ENCODE measurements at places on chromosomes 4 and X.

DNA sequence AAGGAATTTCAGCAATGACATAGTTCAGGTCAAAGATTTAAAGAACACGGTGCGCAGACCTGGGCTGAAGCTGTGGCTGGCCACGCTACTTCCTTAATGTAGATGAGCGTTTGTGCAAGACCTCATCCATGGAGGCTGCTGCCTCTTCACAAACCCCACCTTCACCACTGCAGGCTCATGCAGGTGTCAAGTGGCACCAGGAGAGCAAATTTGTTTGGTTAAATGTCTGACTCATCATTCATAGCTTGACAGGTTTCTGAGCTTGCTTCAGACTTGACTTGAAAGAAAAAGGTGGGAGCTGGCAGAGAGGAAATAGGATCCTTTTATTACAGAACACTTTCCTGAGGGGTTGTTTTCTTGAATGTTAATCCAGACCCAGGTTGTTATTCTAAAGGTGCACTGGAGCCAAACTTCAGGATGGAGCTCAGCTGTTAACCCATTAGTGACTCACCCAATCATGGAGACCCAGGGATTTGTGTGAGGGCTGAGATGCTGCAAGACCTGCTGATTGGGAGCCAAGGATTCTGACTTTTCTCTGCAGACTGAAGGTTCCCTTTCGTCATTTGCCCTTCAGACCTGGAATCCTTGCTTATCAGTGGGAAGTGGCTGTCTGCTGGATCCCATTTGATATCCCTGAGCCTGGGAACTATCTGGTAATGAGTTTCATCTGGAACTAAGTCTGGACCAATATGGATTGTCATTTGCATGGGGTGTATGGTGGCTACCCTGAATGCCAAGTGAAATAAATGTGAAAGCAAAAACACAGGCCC, 315.3 kb downstream of the PTTG2 start:
- no peak for DNase-seq

DNA sequence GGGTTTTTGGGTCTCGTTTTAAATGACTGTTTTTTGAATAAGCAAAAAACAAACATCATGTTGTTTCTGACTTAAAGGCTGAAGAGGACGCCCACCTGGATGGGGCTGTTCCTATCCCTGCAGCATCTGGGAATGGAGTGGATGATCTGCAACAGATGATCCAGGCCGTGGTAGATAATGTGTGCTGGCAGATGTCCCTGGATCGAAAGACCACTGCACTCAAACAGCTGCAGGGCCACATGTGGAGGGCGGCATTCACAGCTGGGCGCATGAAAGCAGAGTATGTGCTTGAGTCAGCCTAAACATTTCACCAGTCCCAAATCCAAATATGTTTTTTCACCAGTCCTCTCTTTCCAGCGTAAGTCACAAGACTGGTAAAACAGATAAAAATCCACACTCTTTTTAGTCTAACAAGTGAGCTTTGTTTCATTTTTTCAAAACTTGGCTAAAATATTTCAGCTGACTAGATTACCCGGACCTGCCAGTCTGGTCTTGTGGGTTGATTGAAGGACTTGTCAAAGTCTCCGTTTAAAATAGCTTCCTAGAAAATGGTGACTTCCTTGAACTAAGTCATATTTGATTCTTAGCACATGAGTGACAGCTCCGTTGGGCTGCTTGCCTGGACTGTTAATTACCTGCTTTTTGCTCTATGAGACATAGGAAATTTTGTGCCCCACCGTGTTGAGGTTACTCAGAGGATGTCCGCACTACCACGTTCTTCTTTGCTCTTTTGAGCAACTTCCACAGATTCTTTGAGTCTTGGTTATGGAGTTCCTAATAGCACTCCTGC, 20.8 kb downstream of the ENOPH1 start:
- DNase-seq = no peak

- no peak for DNase-seq
Observed at GRCh38 chrX:153857348-153857903, 27.1 kb upstream of the PDZD4 start.

- no peak for DNase-seq
Observed at GRCh38 chrX:7828594-7828993, 14.4 kb upstream of the VCX start.

GRCh38 chrX:20521222-20521621, 254.5 kb upstream of the RPS6KA3 start:
- no peak for DNase-seq

- no peak for DNase-seq
Observed at GRCh38 chr4:66328803-66329574, 658.7 kb upstream of the EPHA5 start.

DNA sequence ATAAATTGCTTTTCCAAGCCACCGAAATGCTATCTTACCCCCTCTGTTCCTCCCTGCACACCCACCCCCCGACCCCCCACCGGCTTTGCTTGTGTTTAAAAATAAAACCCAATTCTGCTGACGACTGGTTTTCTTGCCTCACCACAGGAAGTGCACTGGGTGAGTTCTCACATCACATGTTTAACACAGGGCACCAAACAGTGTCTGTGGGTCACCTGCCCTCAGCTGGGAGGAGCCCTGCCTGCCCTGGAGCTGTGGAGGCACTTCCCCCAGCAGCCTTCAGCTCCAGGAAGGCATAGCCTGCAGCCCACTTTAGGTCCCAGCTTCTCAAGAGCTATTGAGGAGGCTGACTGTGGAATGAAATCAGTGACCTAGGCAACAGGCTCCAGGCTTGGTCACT, 8.8 kb downstream of the TMEM255A start:
- no peak for DNase-seq

DNA sequence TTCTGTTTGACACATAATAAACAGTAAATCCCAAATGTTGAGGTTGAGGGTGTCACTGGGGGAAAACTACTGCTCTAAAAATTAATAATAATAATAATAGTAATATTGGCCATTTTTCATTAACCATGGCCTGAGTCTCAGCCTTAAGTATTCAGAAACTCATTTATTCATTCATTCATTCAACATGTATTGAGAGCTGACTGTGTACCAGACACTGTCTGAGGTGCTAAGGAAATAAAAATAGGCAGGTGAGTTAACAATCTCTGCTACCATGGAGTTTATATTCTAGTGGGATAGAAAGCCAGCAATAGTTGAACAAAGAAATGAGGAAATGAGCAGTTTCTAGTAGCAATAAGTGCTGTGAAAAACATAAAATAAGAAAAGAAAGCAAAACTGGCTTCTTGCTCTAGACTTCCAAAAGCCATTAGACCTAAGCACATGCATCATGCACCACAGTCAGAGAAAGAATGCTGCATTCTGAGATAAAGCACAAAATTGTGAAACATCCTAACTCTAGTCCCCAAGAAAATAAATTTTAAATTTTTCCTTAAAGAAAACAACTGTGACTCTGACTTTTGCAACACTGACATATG, 278.7 kb downstream of the RCHY1 start:
- no peak for DNase-seq

DNA sequence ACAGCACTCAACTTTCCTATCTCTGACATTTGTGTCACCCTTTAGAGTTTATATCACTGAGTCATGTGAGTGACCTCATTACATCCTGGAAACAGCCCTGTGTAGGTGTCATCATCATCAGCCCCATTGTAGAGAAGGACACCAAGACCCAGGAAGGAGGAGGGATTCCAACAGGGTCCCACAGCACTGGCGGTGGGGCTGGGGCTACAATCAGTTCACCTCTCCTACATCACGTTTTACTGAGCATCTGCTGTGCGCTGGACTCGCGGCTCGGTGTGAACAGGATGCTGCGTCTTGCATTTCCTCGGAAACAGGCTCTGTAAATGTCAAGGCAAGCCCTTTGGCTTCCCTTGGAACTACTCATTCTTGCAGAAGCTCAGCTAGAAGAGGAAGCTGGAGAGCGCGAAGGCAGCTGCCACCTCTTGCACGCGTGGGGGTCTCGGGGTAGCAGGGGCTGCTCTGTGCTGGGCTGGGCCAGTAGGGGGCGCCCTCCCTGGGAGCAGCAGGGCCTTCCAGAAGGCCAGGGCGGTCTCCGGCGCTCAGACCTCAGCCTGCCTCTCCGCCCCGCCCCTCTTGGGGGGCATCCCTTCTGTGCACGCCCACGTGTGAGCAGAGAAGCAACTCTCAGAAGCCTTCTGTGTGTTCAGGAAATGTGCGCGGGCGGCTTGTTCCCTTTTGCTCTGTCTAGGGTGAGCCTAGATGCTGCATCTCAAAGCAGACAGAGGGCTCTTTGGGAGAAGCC, 29.0 kb downstream of the REELD1 start:
- no peak for DNase-seq

- no peak for DNase-seq
Observed at GRCh38 chr4:182267048-182267447, 23.8 kb downstream of the TENM3 start.

- DNase-seq = no peak
Observed at GRCh38 chrX:25277574-25277973, 261.8 kb upstream of the ARX start.

- DNase-seq = no peak
Observed at GRCh38 chr4:48180234-48180633, 46.2 kb upstream of the TXK start.

- no peak for DNase-seq
Observed at GRCh38 chr4:86450861-86451260, 91.0 kb upstream of the MAPK10 start.

DNA sequence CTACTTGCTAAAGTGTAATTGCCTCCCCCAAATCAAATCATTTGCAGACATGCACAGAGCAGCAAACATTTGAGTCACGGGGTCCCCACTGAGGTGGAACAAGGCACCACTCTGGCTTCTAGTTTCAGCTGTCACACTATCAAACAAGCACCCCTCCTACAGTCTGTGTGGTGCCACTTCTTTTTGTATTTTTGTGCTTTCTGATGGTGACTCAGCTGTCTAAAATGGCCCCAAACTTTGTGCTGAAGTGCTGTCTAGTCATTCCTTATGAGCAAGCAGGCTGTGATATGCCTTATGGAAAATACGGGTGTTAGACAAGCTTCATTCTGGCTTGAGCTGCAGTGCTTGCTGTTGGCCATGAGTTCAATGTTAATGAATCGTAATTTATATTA, 15.4 kb downstream of the IGFBP7 start:
- no peak for DNase-seq

DNA sequence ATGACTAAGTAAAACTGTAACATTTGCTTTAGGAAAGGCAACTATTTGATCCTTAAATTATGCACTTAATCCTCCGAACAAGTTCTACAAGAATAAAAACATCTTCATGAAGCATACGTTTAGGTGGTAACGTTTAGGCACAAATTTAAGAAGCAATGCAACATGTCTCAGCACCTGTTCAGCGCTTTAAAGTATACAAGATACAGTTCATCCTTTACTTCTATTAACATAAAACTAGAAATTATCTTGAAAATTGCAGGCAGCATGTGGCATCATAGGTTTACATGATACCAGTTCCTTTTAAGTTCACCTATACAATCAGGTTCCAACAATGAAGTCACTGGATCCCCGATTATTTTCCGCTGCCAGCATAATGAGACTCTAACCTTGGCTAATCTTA, 1.5 kb downstream of the PLA2G12A start:
- DNase-seq = no peak

DNA sequence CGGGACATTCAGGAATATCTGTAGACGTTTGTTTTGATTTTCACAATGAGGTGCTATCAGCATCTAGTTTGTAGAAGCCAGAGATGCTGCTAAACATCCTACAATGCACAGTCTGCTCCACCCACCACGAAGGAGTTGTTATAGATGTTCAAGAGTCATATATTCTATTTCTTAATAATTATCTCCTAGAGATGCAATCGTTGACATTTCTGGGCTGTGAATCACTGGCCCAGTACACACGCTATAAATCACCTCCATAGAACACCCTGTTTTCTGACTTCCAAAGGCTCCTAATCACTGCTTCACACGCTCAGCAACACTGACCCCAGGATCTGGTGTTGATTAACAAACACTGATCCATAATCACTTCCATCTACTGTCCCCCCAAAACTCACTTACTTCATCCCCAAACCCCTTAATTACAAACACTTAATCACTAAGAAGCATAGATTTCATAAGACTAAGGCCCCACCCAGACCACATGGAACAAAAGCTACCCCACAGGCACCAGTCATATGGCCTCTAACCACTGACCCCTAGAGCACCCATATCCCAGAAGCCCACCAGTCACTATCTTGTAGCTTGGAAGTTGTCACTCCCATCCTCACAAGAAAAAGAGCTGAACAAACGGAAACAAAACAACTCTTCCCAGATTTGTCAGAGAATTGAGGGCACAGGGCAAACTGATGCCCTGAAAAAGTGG, 31.7 kb upstream of the ZNF41 start:
- no peak for DNase-seq

DNA sequence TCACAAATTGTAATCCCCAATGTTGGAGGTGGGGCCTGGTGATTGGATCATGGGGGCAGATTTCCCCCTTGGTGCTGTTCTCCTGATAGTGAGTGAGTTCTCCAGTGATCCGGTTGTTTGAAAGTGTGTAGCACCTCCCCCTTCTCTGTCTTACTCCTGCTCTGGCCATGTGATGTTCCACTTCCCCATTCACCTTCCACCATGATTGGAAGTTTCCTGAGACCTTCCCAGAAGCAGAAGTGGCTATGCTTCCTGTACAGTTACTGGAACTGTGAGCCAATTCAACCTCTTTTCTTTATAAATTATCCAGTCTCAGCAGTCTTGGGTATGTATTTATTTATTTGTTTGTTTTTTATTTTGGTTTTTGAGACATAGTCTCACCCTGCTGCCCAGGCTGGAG, 143.2 kb downstream of the CPE start:
- no peak for DNase-seq

DNA sequence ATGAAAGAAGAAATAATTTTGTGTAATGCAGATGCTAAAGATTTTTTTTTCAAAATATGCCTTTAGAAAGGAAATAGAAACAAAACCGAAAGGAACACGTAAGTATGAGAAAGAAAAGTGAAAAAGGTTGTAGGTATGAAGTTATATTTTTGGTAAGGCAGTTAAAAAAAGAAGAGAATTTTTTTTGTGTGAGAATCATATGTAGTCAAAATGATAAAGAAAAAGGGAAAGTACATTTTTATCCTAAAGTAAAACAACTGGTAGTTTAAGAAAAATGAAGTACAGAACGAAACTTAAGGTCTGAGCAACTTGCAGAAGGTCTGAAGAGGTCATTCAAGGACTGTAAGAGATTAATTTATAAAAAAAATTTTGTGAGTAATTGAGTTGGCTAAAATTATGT, 164.0 kb upstream of the TRAM1L1 start:
- DNase-seq = no peak

DNA sequence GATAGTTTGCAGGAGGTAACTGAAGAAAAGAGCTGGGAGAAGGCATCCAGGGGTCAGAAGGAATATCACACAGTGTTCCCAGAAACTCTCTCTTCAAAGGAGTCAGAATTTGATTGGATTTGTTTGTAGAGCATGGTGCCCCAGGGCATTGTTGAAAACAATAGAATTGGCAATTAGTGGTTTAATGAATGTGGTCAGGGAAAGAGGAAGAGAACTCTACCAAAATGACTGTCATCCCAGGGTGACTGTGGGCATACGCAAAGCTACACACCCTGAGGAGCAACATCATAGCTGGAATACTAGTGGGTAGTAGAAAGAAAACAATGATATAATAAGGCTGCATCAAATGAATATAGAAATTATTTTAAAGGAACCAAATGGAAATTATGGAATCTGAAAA, 21.5 kb downstream of the TNIP2 start:
- no peak for DNase-seq

GRCh38 chrX:80174925-80175574, 160.5 kb downstream of the TBX22 start:
- no peak for DNase-seq

Measured in stimulated activated CD4-positive, alpha-beta T cell treated with anti-CD3 and anti-CD28 coated beads, Interleukin-1b, Interleukin-23, amount 100 ng/mL, for 1 hour (primary cell).